Sigmoid colon (tissue), 7 donors: ENCODE measurements at places on chromosomes 2 and 18. TPM values are rescaled to one million over a fixed set of nuclear protein-coding genes. Genes with fewer than 3 reads are reported as not detected.

IL1RN gene
- total RNA-seq, result not detected

RNU2-63P gene
- total RNA-seq, result not detected

GNAL gene
- total RNA-seq, result 13.2 TPM

TRIM43 gene
- not detected for total RNA-seq

CFAP210 gene
- not detected for total RNA-seq

WNT6 gene
- total RNA-seq, result 2.9 TPM

TACR1 gene
- 2.5 TPM for total RNA-seq

TMEM178A gene
- 3.9 TPM for total RNA-seq

ELOA2 gene
- total RNA-seq, result not detected

CYP27A1 gene
- total RNA-seq, result 24.3 TPM

TBR1 gene
- total RNA-seq, result not detected

LANCL1 gene
- 37.7 TPM for total RNA-seq

COLEC11 gene
- total RNA-seq, result 8.2 TPM

DYSF gene
- 12.5 TPM for total RNA-seq

SLC23A3 gene
- total RNA-seq, result 0.99 TPM
